Esophagus squamous epithelium (tissue), 5 donors: ENCODE measurements at places on chromosomes 3 and 15. TPM values are rescaled to one million over a fixed set of nuclear protein-coding genes. Genes with fewer than 3 reads are reported as not detected.
A peak's percentile ranks its signal among the peaks of the same experiment; 100 is the strongest.

The FOXB1 gene
- not detected for total RNA-seq

The CCDC54 gene
- total RNA-seq, result not detected

The OR5K2 gene
- not detected for total RNA-seq

The KNG1 gene
- not detected for total RNA-seq

DNA sequence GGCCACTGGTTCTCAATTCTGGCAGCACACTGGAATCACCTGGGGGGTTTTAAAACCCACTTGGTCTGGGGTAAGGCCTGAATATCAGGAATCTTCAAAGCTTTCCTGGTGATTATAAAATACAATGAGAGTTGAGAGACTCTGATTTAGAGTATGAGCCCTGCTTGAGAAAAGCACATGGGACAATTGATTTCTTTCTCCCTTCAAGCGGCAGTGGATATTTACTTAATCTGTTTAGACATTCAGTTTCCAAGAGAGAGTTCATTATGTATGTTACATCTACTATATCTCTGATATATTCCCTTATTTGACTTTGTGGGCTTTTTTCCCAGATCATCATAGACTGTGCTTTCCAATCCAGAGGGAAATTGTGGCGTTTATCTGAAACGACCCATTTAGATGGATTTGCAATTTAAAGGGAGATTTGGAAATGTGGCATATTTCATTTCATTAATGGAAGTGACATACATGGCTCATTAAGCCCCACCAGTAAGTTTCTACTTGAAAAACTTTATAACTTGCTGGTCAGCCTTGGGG, 171.2 kb upstream of the PFN2 start:
- DNase-seq, result no peak

GRCh38 chr3:126781406-126781805, 77.4 kb downstream of the CHCHD6 start:
- no peak for DNase-seq

- no peak for DNase-seq
Observed at GRCh38 chr3:32041316-32041715, 59.8 kb downstream of the ZNF860 start.

DNA sequence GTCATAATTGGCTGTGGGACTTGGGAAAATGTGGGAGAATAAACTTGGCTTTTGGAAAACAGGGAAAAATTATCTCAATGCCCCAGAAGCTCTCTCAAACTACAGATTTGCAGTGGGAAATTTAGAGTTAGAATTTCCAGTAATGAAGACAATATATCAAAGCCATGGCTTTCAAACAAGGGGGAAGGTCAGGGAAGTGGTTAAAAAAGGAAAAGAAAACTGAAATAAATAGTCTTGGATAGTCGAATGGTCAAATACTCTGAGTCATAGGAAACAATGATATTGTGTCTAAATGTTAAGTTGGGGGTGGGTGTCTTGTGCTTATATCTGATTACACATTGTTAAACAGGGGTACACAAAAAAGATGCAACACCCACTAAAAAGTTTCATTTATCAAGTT, 272.4 kb upstream of the COL8A1 start:
- no peak for DNase-seq

- no peak for DNase-seq
Observed at GRCh38 chr3:127630811-127631714, 2.1 kb downstream of the PODXL2 start.

GRCh38 chr3:35291471-35292236, 347.7 kb upstream of the ARPP21 start:
- DNase-seq, result no peak

DNA sequence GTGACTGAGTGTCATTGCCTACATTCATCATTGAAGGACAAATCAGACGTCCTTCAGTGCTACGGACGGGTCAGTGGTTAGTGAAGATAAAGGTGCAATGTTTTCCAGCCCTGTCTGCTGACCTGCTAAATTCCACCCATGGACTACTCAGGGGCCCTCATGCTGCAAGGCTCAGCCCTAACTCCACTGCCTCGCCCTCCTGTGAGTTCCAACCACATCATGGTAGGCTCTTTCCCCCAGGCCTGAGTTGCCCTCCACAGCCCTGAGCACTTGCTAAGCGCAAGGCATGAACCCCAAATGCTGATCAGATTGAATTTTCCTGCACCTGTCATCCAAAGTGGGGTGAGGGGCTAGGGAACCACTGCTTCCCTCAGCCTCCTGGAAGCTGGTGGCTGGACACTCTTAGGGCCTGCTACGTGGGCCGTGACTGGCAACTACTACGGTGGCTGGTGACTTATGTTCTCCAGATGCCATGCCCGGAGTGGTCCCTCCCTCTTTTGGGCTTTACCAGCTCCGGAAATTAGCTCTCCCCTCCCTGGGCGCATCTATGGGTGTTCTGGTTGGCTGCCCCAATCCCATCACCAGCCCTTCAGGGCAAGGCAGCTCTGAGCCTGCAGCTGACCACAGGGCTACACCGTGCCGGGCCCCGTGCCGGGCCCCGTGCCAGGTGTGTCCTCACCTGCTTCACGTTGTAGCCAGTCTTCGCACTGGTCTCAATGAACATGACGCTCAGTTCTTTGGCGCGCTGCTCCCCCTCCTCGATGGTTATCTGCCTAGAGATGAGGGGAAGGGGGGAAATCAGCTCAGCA, 32.1 kb downstream of the SRPRB start:
- DNase-seq, result no peak

DNA sequence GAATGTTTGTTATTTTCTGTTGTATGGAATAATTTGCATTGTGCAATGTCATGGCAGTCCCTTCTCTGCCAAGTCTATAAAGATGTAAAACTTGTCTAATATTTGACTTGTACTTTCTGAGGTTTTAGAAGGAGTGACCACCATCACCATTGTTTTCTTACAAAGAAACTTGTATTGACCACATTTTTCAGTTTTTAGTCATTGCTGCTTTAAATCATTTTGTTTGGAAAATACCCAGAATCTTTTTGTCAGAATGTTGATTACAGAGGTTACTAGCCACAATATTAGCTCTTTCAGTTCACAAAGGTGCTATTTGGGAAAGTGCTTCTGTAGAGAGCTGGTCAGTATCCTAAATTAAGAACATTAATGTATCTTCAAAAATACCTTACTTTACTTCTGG, 532.4 kb upstream of the GBE1 start:
- DNase-seq, result no peak

- DNase-seq, result peak; percentile 9
Observed at GRCh38 chr3:184786280-184786941, 25.6 kb upstream of the VPS8 start.

GRCh38 chr3:150710097-150710496, 6.4 kb upstream of the ERICH6 start:
- DNase-seq, result no peak

GRCh38 chr15:56929399-56929798, 11.0 kb downstream of the TCF12 start:
- DNase-seq, result no peak

GRCh38 chr3:98343647-98344507, 9.8 kb upstream of the OR5K4 start:
- DNase-seq, result no peak

DNA sequence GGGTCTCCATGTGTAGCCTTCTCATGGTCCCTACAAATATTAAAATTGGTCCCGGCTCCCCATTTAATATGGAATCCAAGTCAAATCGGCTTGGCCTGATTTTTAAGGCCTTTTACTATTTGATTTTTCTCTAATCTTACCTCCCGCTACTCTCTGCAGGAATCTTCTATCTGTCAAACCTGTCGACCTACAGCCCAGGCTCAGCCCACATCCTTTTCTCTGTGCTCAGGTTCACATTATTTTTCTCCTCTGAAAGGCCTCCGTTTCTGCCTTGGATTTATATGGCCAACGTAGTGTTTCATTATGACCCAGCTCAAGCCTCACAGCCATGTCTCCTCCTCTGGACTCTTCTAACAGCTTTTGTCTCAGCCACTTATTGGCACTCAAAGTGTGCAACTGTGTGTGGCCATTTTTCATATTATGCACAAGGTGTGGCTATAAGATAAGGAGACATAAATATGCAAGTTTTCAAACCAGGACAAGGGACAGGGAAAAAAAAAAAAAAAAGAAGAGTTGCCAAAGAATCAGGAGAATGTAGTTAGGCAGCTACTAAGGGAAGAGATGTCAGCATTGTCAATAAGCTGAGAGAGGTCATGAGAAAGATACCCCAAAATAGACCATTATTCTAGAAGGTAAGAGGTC, 2.1 kb upstream of the GLCE start:
- no peak for DNase-seq

DNA sequence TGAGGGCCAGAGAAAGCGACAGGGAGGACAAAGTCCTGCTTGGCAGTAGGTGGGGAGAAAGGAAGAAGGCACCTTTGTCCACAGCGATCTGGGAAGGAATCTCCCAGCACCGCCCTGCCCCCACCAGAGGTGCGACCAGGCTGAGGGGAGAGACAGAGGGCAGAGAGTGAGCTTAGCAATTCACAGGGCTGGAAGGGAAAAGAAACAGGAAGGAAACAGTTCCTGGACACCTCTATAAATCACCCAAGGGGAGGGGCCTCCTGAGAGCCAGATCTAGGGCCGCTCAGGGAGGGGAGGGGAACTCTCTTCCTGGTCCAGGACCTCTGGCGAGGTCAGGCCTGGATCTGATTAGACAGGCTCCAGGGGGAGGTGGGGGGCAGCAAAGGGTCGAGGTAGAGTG, 35.4 kb downstream of the RNU5B-1 start:
- DNase-seq, result no peak
